ENCODE measurements at places on chromosomes 1 and 21.

DNA sequence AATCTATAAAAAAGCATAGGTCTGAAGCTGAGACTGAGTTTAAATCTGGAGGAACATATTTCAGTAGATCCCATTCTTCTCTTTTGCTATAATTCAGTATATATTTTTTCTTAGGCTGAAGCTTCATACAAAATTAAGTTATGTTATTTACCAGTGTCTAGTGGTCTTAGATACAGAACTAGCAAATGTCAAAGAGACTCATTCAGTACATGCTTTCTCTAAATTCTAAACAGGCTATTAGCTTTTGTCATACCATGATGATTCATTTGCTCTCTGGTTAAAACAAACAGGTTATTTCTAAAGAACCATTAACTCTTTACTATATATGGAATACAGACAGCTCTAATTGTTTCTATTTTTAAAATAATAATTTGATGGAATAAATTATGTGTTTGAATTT lies 1170.2 kb upstream of the PRMT6 start:
- DNase-seq = no peak

DNA sequence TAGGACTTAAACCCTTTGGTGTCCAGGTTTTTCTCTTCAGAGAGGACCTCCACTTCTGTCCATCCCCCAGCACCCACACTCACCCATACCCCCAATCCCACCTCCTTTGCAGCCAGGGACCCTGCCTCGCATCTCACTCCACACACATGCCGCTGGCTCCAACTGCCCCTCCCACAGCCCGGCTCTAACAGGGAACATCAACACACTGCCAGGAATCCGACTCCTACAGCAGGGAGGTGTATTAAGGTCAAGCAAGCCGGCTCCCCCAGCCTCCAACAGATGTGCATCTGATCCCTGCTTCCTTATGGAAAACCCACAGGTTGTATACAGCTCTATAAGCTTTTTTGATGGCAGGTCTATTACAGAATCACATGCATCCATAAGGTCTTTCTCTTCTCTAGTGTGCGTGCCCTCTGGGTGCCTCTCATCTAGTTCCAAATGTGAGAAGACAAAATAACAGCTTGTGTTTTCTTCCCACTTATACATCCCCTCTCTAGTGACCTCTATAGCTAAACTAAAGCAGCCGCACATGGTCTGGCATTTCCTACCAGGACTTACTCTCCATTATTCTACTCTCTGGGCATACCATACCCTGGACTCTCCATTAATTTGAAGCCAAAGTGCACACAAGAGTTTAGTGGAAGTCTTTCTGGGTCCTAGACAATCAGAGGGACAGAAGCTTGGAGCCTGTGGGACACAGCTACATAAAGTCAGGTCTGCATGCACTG lies 16.3 kb downstream of the PIK3C2B start:
- no peak for DNase-seq

- no peak for DNase-seq
Measured at GRCh38 chr1:51607681-51608095, 9.2 kb upstream of the OSBPL9 start.

DNA sequence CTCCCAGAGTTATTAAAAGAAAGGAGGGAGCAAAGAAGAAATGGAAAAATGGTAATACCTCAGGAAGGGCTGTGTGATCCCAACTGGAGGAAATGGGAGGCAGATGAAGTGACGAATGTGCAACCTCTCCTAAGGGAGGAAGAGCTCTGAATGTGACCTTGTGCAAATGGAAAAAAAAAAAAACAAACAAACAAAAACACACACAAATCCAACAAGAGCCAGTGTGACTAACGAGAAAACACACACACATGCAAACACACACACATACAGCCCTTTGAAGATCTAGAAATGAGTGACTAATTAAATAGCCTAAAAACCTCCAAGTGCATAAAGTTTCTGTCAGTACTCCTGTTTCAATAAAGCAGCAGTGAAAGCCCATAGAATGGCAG lies 49.0 kb downstream of the CCN1 start:
- no peak for DNase-seq

DNA sequence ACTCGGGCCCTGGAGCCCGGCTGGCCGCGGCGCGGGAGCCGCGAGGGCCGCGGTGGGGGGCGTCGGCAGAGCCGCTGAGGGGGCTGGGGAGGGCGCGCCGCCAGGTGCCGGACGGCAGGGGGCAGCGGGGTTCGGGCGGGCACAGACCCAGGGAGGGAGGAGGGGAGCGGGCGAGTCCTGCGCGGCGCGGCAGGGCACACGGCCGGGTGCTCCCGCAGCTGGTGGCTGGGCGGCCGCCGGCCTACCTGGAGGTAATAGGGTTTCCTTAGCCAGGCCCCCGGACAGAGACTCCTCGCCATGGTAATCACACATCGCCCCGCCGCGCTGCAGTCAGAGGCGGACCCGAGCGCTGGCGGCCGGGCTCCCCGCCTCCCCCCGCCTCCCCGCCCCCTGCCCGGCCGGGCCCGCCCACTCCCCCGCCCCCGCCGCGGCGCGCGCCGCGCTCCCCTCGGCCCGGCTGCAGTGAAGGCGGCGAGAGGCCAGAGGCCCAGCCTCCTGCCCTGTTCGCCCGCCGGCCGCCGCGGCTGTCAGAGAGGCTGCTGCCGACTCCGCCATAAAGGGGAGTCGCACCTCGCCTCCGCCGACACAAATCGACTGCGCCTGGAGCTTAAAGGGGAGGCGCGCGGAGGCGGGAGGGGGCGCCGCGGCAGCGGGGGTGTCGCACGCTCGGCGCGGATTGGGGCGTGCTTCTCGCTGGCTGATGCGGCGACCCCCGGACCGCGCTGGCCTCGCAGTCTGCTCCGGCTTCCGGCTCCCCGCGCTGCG lies at the start of gene DIPK1A:
DIPK1A (minus strand) TSS at position 332 of the 765 bp plus-strand sequence; CDS start at position 299, 33 bp downstream.
- DNase-seq = peak; percentile 60

DNA sequence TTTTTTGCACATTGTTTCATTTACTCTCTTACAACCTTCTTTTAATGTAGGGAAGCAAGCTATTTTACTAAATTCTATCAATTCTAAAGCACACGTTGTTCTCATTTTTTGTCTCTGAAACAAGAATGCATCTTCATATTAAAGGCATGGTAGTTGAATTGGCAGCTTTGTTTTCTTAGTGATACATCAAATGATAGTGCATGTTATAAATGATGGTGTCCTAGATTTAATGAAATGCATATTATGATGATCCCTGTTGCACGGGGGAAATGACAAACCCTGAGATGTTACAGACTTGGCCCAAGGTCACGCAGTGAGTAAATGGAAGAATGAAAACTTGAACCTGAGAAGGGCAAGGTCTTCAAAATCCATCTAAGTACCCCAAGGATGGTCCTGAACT lies 213.1 kb downstream of the KAZN start:
- DNase-seq = no peak

DNA sequence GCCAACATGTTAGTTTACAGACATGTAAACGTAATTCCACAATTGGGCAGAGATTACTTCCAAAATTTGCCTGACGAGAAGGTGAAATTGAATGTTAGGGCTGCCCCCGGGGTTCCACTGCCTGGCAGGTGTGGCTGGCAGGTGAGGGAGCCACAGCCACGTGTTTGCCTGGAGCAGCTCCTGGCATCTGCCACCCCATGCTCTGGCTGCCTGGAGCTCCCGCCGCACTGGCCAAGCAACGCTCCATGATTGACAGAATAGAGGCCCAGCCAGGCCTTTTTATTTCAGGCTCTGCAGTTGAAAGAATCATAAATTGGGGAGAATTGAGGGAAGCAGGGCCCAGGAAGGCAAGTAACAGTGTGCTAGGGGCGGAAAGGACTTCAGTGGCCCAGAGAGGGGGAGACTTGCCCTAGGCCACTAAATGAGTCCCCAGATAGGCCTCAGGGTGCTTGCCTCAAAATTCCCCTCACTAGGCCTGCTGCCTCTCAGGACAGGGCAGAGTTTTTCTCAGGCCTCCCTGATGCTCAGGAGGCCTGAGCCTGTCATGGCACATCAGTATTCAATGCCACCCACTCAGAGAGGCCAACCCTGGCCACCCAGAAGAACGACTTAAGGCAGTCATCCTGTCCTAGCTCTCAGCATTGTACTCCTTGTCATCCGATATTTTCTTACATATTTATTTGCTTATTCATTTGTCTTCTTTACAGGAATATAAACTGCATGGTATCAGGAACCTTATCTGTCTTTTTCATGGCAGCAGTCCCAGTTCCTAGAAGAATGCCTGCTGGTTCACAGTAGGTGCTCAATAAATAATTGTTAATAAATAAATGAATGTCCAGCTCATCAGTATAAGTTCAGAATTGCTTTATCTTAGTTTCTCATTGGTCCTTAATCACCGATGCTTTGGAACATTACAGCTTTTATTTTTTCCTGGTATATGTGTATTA lies 16.6 kb upstream of the S1PR1 start:
- no peak for DNase-seq

DNA sequence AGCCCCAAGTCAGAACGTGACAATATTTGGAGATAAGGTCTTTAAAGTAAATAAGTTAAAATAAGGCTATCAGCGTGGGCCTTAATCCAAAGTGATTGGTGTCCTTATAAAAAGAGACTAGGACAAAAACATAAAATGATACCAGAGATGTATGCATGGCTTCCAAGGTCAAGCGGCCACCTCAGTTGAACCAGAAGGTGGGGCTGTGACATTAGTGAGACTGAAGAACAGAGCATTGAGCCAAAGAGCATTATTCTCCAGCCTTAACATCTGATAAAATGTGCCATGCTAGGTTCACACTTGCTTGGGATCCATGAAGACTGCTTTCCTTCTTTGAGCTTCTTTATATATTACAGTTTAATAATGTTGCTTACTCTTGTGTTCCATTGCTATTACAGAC lies 554.6 kb downstream of the PLA2G4A start:
- DNase-seq = no peak

DNA sequence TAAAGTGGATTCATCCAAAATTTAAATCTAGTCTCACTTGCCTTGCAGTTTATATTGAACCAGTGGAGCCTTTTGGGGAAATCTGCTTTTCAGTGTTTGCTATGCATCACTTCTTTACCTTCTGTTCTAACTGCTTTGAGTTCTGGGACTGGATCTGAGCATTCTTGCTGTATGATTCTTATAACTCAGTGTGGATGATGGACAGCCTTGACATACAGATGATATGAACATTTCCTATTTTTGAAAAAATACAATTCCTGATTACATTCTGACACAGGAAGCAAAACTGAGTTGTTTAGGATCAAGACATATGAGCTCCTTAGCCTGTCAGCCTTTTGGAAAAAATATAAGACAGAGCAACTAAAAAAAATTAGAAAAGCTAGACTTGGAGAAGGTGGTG lies 115.2 kb downstream of the DISP1 start:
- DNase-seq = no peak

GRCh38 chr1:55718758-55719671 lies 503.9 kb upstream of the USP24 start:
- no peak for DNase-seq

DNA sequence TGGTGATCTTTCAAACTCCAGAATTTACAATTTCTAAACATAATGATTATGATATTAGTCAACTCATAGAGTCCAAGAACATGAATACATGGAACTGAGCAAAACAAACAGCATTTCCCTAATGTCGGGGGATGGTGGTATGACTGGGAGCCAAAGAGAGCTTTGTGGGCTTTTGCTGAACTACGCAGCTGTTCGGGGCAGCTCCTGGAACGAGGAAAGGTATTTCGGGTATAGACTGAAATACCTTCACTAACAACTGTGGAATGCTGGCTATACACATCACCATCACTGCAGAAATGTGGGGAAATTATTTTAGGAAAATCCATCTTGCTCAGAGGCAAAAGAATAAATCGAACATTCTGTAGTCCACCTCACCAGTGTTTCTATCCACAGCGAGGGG lies 30.2 kb upstream of the VPS26C start:
- no peak for DNase-seq

DNA sequence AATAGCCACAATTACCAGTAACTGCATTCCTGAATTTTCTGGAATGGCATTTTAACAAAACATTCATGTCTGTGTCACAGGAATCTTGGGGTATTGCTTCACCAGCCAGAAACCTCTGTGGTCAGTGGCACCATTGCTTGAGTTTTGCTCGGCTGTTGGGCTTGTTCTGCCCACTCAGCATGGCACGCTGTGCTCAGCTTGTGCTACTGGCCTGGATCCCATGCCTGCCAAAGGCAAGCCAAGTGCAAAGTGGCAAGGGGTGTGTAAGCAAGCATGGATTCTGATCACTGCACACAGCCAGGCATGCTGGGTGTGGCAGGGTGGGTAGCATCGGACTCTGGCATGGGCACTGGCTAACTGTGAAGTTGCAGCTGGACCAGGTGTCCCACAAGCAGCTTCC lies 1150.9 kb downstream of the MRPL39 start:
- DNase-seq = no peak

- no peak for DNase-seq
Measured at GRCh38 chr1:93641527-93641926, 40.1 kb downstream of the BCAR3 start.

Data from stimulated activated CD8-positive, alpha-beta memory T cell treated with anti-CD3 and anti-CD28 coated beads, Interleukin-12 subunit alpha, Interleukin-12 subunit beta, amount 100 ng/mL, for 1 hour (primary cell).